ENCODE measurements at places on chromosomes 2 and 18.

- no peak for DNase-seq
Observed at GRCh38 chr2:236964291-236964690, 121.4 kb upstream of the COPS8 start.

DNA sequence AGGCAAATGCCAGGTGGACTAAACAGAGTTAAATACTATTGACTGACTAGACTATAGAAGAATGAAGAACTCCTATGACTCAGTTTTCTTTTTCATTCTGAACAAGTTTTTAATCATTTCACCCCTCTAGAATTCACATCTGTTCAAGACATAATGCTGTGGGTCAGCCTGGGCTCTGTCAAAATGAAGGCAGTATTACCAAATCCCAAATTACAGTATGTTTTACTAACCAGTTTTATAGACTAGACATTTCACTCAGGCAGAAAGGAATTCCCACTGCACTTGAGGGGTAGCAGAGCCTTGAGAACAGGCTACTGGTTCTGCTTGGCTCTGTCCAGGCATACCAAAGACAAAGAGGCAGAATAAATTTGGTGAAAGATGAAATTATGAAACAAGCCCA, 511.7 kb downstream of the EPHA4 start:
- DNase-seq = peak; percentile 67

DNA sequence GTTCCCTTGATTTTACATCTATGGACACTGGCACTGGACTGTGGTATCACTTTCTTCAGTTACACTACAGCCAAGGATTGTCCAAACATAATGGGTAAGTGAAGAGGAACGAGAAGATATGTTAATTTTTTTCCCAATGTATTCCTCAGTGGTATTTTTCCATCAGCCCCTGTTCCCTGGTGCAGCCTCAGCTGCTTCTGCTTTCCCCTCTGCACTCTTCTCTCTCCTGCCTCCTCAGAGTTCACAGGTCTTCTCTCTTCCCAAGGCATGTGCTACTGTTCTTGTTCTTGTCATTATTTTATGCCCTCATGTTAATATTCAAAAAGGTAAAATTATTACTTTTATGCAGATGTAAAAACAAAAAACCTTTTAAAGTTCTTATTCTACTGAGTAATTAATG, 378.0 kb upstream of the NRXN1 start:
- no peak for DNase-seq

DNA sequence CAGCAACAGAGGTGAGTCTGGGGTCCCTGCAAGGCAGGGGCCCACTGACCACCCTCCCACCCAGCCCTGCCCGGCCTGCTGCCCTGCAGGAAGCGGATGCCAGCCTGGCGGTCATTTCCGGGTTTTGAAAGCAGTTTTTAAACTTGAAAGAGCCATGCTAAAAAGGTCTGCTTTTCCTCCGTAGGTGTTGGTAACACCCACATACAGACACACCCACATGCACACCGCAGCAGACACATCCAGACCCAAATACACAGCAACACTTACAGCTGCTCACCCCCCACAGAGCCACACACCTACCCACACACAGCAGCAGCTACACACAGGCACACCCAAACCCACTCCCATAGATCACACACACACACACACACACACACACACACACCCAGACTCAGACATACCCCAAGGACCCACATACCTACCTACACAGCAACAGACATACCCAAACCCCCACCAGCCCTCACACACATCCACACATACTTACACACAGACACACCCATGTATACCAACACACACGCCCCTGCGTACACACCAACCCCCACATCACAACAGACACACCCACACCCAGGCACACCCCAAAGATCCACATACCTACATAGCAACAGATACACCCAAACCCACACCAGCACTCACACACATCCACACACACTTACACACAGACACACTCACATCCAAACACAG, 7.6 kb downstream of the ZFP36L2 start:
- no peak for DNase-seq

DNA sequence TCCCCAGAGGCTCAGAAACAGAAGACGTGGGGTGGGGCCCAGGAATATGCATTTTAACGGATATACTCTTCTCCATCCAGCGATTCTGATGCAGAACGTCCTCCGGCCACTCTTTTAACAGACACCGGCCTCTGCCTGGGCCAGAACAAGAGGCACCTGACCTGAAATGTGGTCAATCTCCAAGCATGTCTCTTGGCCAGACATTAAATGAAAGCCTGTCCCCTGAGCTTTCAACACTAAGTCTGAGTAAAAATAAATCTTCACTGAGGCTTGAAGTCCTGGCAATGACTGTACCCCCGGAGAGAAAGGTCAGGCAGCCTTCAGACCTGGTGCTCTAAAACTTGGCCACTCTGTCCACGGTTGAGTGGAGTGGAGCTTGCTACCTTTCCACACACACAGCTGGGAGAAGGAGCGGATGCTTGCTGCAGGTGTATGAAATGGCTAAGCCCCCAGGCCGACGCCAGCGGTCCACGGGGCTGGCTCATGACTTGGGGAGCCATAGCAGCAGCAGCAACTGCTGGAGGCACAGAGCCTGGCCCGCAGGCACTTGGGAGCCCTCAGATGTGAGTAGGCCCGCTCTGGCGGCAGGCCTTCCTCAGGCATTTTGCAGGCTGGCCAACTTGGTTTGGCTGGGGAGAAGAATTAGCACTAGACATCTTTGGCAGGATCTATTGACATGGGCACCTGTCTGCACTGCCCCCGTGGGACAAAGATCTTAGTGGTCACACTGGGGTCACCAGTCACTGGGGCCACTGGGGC, 79.7 kb downstream of the TMEM17 start:
- DNase-seq = no peak

DNA sequence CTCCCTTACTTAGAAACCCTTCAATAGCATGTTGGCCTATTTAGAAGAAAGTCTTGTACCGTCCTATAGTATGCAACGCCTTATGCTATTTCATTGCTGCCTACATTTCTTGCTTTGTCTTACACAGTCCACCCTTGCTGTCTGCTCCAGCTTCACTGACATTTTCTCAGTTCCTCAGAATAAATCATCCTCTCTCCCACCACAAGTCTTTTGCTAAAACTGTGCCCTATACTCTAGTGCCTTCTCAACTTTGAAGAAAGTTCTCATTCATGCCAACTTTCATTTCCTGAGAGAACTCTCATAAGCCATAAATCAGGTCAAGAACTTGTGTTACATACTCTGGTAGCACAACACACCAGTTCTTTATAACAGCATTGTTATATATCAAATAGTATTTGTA, 54.3 kb upstream of the COL3A1 start:
- no peak for DNase-seq

DNA sequence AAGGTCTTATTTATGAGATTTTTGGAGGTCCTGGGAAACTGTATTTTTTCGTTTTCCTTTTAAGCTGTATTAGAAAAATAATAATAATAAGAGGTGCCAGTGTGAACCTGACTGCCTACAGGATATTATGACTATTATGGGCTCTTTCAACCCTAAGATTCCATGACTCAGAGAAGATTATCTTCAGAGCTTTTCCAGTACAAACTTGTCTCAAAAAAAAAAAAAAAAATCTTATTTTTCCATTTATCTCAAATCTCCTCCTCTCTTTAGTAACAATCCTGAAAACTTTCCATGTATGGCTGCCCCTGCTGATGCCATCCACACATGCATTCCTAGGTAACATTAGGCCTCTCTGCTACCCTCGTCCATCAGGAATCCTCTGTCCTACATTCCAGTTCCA, 36.7 kb upstream of the RPE start:
- no peak for DNase-seq

- no peak for DNase-seq
Observed at GRCh38 chr2:1502891-1503304, 89.6 kb downstream of the TPO start.

GRCh38 chr2:37631698-37632097, 39.7 kb downstream of the CDC42EP3 start:
- DNase-seq = no peak

DNA sequence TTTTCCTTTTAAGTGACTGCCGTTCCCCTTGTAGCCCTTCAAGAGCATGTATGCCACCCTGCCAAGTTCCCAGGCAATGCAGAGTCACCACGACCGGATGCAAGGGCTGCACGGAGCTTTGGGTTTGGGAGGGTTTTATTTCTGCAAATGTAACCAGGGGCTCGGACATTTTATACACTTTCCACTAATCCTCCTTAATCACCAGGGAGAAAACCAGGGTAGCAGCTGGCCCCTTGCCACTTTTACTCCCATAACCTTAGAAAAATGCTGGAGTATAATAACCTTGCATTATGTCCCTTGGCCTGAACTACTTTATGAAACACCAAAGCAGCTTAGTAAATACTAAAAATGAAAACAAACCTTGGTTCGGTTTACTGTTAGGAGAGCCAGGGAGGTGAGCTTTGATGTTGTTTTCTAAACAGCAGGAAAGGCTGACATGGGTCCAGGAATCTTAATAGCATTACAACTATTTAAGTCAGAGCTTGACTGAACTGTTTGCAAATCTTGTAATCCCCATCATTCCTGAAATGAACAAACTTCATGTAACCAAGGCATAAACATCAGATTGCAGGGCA, 152.8 kb upstream of the RIOK3 start:
- no peak for DNase-seq

DNA sequence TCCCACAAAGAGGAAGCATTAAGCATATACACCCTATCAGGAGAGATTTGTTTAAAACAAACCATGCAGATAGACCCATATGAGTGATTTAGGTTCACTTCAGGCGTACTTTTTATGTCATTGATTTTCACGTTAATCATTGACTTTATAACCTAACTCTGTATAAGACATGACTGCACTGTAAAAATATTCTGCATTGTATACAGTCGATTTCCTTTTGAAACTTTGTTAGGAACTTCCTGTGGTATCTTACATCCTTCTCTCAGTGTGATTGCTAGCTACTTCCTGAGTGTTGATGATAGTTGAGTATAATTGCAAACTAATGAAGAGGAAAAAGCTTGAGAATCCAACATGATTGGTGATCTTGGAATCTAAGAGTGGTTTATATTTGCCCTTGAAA, 69.4 kb downstream of the XIRP2 start:
- DNase-seq = no peak

DNA sequence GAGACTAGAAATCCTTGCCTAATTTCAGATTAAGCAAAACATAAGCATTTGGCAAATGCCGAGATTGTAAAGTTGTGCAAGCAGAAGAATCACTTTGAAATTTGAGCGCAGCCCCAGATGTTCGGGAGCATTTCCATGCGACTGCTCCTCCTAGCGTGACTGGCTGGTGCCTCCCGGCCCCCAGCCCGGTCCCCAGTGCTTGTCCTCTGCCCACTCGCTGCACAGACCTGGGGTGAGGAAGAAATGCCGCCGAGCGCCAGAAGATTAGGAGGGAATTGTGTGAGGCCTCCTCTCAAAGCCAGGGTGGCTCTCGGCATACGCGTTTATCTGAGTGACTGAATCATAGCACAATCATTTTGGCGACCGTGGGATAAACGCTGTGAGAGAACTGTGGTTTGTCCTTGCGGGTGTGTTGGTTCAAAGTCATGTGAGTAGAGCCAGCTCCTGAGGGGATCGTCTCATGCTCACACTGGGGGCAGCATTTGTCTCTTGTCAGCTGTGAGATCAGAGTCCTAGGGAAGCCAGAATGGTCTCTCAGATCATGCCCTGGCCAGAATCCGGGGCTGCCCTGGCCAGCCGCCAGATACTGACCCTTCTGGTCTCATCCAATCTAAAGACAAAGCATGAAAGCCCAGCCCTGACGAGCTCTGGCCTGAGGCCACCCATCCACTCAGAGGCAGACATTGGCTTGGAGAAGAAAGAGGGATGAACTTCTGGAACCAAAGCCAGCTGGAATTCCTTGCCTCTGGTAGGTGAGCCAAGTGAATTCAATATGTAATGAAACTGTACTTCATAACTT, 189.3 kb downstream of the SH3RF3 start:
- DNase-seq = peak; percentile 98

DNA sequence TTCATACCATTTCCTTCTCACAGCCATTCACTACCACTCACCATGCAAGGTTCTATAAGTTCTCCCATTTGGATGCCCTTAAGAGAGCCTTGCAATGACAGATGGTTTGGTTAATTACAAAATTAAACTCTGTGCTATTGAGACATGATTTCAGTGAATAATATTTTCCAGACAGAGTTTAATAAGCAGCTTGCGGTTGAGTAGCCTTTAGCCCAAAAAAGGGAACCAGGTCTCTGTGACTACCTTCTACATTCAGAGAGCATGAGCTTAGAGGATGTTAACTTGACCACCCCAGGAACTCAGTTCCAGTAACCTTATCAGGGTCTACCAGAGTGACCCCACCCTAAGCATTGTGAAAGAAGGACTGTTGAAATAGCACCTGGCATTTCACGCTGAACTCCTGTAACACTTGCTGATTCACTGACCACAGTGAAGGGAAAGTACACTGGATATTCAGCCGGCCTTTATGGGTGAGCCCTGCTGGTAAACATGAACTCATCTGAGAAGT, 1173.1 kb upstream of the ZEB2 start:
- peak; percentile 40 for DNase-seq

- DNase-seq = no peak
Observed at GRCh38 chr2:460861-461260, 173.0 kb upstream of the ALKAL2 start.

- peak; percentile 23 for DNase-seq
Observed at GRCh38 chr18:39414009-39414700, 1848.6 kb upstream of the CELF4 start.

DNA sequence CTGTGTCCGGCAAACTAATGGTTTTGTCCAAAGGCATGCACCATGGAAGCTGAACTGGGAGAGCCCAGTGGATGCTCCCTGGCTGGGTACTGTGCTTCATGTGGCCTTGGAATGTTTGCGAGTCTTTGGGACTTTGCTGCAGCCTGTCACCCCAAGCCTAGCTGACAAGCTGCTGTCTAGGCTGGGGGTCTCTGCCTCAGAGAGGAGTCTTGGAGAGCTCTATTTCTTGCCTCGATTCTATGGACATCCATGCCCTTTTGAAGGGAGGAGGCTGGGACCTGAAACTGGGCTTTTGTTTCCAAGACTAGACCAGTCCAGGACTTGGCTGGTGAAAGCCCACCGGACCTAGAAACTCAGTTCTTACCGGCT, 1.7 kb downstream of the MARS2 start:
- DNase-seq = no peak

GRCh38 chr2:45006942-45007287, 2.3 kb downstream of the SIX2 start:
- no peak for DNase-seq

- no peak for DNase-seq
Observed at GRCh38 chr2:241762933-241763369, 13.7 kb upstream of the GAL3ST2 start.

GRCh38 chr2:54772531-54772930, 49.1 kb downstream of the EML6 start:
- no peak for DNase-seq

DNA sequence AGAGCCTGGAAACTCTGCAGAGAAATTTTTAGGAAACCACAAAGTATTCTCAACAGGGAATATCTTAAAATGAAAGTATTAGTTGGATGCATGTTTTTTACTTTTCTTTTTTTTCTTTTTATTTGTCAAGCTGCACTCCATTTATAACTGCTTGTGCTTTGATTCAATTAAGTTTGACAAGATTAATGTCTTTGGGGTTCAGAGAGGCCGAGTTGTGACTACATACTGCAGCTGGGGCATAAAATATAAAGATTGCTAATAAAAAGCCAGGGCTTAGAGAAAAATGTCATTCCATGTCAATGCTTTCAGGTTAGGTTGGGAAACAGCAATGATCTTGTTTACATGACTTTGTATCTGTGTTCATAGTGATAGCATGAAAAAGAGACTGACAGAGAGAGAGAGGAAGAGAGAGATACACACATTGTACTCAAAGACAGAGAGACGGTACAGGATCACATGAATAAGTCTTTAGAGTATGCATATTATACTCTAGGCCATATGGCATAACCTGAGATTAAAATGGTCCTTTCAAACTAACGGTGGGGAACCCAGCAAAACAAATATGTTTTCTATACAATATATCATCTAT, 1022.3 kb upstream of the CNTNAP5 start:
- DNase-seq = no peak

- peak; percentile 24 for DNase-seq
Observed at GRCh38 chr2:237557633-237558015, 8.8 kb upstream of the PRLH start.
